ENCODE measurements at places on chromosomes 7 and 10. TPM values are rescaled to one million over a fixed set of nuclear protein-coding genes. Genes with fewer than 3 reads are reported as not detected.

- no peaks in the 10 kb centered on the region for H3K27me3 ChIP-seq
- no peaks in the 10 kb centered on the region for H3K36me3 ChIP-seq
- DNase-seq, result no peak
- H3K27ac ChIP-seq, result peak overlapping the region; percentile 61
Observed at GRCh38 chr7:43537765-43538403, 45.0 kb upstream of the STK17A start.

- H3K27me3 ChIP-seq, result no peaks in the 10 kb centered on the region
- H3K4me1 ChIP-seq, result no peaks in the 10 kb centered on the region
- no peak overlapping the region for H3K4me3 ChIP-seq
- H3K36me3 ChIP-seq, result no peaks in the 10 kb centered on the region
Observed at GRCh38 chr7:79227044-79227443, 226.4 kb downstream of the MAGI2 start.

DNA sequence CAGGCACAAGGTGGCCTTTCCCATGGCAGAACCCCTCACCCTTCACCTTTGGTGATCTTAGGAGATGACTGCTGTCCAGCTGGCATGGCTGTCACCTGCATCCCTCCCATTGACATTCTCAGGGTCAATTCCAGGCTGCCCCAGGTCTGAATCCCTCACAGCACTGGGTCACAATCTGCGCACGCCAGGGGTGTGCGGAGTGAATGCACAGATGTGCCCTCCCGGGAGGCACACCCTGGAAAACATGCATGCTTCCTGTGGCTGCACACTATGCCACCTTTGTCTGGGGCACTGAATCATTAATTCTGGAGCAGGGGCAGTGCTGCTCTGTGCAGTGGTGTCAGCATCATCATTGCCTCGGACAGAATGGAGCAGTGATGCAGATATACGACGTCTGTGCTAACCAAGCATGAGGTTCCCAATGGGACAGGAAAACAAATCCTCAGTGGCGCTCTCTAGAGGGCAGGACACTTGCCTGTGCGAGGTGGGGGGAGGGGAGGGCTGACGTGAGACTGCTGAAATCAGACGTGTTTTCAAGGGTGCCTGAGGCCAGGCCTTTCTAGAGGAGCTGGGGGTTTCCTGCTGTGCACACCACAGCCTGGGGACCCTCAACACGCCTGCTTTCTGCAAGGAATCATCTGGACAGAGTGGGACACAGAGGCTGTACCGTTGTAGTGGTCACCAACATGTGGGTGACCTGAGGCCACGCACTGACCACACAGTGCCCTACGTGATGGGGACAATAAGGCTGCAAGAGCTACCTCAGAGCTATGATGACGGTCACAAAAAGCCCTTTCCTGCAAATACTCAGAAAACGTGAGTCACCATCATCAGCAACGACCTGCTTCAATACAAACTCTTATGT, 77.9 kb downstream of the HIPK2 start:
- DNase-seq, result no peak
- peaks cover 46% of the 10 kb centered on the region for H3K4me1 ChIP-seq
- H3K36me3 ChIP-seq, result peaks cover 9% of the 10 kb centered on the region
- no peak overlapping the region for H3K4me3 ChIP-seq
- no peak overlapping the region for H3K27ac ChIP-seq

- DNase-seq, result no peak
- H3K4me3 ChIP-seq, result no peak overlapping the region
- H3K27me3 ChIP-seq, result no peaks in the 10 kb centered on the region
- H3K27ac ChIP-seq, result no peak overlapping the region
Observed at GRCh38 chr7:45872116-45873034, 507 bp downstream of the CCDC201 start.

DNA sequence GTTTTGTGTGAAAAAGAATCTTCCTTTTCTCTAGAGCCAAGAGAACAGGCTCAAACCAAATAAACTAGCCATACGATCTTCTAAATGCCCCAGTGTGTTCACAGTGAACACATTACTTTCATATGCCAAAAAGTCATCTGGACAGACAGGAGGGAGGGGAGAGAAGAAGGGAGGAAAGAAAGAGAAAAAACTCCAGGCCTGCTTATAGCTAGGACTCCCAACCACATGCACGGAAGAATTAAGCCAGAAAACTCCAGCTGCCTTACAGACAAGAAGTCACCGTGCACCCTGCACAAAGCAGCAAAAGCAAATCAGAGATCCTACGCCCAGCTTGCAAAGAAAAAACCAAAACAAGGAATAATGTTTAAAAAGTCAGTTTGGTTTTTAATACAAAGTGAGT, 34.3 kb downstream of the SNX8 start:
- no peak for DNase-seq
- H3K27me3 ChIP-seq, result no peaks in the 10 kb centered on the region
- no peak overlapping the region for H3K27ac ChIP-seq
- H3K4me3 ChIP-seq, result no peak overlapping the region
- H3K4me1 ChIP-seq, result peaks cover 7% of the 10 kb centered on the region

- H3K4me1 ChIP-seq, result peaks cover 18% of the 10 kb centered on the region
- peak; percentile 74 for DNase-seq
- H3K36me3 ChIP-seq, result peaks cover 5% of the 10 kb centered on the region
Observed at GRCh38 chr7:27150568-27151340, 1.6 kb downstream of the HOXA3 start.

- peak overlapping the region; percentile 32 for H3K27ac ChIP-seq
- no peak for DNase-seq
- peak overlapping the region; percentile 81 for H3K4me3 ChIP-seq
- peaks cover 47% of the 10 kb centered on the region for H3K4me1 ChIP-seq
Observed at GRCh38 chr10:28679581-28680357, 2.4 kb downstream of the BAMBI start.

DNA sequence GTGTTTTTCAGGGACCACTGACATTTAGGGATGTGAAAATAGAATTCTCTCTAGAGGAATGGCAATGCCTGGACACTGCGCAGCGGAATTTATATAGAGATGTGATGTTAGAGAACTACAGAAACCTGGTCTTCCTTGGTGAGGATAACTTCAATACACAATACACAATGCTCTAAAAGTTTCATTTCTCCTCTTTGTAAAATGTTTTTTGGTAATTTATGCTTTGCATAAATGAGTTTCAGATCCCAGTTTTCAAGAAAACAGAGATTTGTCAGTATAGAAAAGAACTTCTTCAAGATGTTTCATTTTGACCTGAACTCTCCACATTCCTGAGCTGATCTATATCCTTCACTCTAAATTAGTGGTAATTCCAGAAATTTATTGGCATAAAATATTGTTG, 14.2 kb downstream of the ZNF92 start:
- H3K36me3 ChIP-seq, result peaks cover 8% of the 10 kb centered on the region
- H3K4me1 ChIP-seq, result peaks cover 6% of the 10 kb centered on the region
- H3K4me3 ChIP-seq, result no peak overlapping the region
- DNase-seq, result no peak
- no peaks in the 10 kb centered on the region for H3K27me3 ChIP-seq

DNA sequence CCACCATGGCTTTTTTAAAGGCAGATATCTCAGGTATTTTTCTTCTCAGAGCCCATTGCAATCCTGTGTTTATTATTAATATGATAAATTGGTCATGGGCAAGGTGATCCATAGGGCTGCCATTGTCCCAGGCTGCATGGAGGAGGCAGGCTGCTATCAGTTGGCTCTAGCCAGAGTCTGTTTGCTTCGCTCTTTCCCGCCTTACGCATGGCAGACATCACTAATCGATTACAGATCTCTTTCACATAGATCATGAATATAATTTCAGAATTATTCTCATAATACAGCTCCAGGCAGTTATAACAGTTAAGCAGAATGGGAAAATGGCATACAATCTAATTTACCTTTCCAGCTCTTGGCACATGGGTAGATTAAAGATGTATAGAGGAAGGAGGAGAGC, 30.4 kb upstream of the HABP2 start:
- no peak for DNase-seq
- no peaks in the 10 kb centered on the region for H3K36me3 ChIP-seq
- no peak overlapping the region for H3K27ac ChIP-seq
- no peaks in the 10 kb centered on the region for H3K27me3 ChIP-seq

DNA sequence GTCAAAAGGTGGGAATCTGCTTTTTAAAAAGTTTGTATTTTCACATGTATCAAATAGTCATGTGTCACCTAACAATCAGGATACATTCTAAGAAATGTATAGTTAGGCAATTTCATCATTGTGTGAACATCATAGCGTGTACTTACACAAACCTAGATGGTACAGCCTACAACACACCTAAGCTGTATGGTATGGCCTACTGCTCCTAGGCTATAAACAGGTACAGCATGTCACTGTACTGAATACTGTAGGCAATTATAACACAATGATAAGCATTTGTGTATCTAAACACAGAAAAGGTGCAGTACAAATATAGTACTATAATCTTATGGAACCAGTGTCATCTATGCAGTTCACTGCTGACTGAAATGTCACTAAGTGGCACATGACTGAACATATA, 17.8 kb downstream of the COA1 start:
- no peak overlapping the region for H3K4me3 ChIP-seq
- no peak for DNase-seq
- H3K27ac ChIP-seq, result no peak overlapping the region
- H3K4me1 ChIP-seq, result no peaks in the 10 kb centered on the region
- no peaks in the 10 kb centered on the region for H3K27me3 ChIP-seq

The LIPF gene
- total RNA-seq, result not detected

The IL2RA gene
- total RNA-seq, result not detected

The H2BK1 gene
- not detected for total RNA-seq

The RHOBTB1 gene
- total RNA-seq, result 19.2 TPM

The HOXA1 gene
- total RNA-seq, result 2.7 TPM

The EBLN1 gene
- not detected for total RNA-seq

The NKX6-2 gene
- not detected for total RNA-seq

The AKR1C4 gene
- total RNA-seq, result not detected

The MRPS24 gene
- 72.9 TPM for total RNA-seq

The KNDC1 gene
- 0.72 TPM for total RNA-seq

The MNX1 gene
- not detected for total RNA-seq
